Cerebellum (tissue), 4 donors: ENCODE measurements at places on chromosomes 7 and 10. TPM values are rescaled to one million over a fixed set of nuclear protein-coding genes. Genes with fewer than 3 reads are reported as not detected.

- DNase-seq: peak; percentile 7
Observed at GRCh38 chr7:157139111-157139809, 534 bp downstream of the UBE3C start.

DNA sequence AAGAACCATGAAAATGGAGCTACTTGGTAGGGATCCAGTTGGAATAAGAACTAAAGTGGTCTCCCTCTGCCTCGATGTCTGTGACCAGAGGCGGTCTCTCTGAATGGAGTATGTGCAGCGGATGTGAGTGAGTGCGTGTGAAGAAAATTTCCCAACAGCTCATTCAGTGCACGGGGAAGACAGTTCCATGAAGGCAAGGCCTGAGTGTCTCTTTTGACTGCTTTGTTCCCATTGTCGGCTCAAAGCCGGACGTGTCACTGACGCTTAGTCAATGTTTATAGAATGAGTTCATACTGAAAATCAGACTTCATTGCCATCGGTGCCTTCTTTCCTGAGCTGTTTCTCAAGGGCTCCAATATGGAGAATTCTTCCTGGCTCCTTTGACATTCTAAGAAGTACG, 55.3 kb upstream of the GRB10 start:
- DNase-seq: no peak

GRCh38 chr7:48426966-48427555, 255.8 kb downstream of the ABCA13 start:
- no peak for DNase-seq

DNA sequence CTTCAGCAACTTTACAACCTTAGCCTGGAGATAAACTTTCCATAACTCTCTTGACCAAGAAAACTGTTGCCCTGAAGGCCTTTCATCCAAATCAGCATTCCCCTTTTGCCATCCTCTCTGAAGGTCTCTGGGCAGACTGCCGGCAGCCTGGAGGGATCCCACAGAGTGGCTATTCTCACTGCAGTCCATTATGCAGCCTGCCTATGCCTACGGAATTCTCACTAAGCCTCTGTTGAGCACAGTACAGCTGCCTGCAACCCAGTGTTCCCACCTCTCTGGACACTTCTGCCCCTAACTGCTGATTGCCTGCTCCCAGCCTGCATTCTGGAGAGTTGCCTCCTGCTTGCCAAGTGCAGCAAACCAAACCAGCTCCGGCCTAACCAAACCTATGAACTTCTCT, 548.9 kb upstream of the STEAP1 start:
- no peak for DNase-seq

The C10orf105 gene
- total RNA-seq: 1.00 TPM

GRCh38 chr10:94680544-94680943, 3.0 kb upstream of the CYP2C18 start:
- no peak for DNase-seq

DNA sequence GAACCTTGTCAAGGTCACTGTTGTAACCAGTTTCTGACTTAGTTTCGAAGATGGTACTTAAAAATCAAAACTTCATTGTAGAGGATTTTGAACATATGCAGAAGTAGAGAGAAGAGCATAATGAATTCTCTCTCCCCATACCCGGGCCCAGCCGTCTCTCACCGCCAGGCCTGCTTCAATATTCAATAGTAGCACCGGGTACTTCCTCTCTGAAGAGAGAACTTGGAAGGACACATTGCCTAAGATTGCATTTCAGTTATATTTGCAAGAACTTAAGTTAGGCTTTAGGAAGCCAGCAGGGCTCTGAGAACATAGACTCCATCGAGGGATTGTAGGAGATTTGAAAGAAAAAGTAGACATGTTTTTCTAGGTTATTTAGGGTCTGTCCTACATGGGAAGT, 19.1 kb downstream of the LMTK2 start:
- DNase-seq: no peak

GRCh38 chr10:133529576-133529946, 2.4 kb downstream of the CYP2E1 start:
- DNase-seq: no peak

GRCh38 chr10:113907166-113907565, 52.7 kb downstream of the NHLRC2 start:
- DNase-seq: no peak

The EBF3 gene
- total RNA-seq: 185 TPM

DNA sequence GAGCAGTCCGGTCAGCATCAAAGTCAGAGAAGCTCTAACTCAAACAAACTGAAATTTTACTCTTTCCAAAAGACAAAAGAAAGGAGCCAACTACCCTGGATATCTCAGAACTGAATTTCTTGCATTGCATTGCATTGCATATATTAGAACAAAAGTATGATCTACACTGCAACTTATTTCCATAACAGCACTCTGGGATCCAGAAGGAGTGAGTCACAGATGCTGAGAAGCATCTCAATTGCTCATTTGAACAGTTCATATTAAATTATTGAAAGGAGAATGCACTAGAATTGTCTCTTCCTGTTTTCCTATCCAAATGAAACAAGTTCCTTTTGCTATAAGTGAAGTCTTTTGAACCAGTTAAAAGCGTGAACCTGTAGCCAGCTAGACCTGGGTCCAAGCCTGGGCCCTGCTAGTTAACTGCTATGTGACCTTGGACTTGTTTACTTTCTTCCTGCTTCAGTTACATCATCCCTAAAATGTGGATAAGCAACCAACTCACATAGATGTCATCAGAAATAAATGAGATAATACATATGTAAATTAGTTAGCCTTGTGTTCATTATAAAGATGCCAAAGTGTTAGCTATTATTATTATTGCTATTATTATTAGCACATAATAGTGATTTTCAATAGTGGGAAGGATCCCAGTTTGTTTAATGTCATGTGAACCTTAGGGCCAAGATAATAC, 184.1 kb downstream of the CREB5 start:
- DNase-seq: no peak

- no peak for DNase-seq
Observed at GRCh38 chr10:88116971-88117626, 253.7 kb downstream of the PTEN start.

The DNAH11 gene
- 6.9 TPM for total RNA-seq

The CYP2C19 gene
- total RNA-seq: 0.36 TPM

GRCh38 chr7:47536661-47537611, 45.0 kb downstream of the TNS3 start:
- peak; percentile 50 for DNase-seq

DNA sequence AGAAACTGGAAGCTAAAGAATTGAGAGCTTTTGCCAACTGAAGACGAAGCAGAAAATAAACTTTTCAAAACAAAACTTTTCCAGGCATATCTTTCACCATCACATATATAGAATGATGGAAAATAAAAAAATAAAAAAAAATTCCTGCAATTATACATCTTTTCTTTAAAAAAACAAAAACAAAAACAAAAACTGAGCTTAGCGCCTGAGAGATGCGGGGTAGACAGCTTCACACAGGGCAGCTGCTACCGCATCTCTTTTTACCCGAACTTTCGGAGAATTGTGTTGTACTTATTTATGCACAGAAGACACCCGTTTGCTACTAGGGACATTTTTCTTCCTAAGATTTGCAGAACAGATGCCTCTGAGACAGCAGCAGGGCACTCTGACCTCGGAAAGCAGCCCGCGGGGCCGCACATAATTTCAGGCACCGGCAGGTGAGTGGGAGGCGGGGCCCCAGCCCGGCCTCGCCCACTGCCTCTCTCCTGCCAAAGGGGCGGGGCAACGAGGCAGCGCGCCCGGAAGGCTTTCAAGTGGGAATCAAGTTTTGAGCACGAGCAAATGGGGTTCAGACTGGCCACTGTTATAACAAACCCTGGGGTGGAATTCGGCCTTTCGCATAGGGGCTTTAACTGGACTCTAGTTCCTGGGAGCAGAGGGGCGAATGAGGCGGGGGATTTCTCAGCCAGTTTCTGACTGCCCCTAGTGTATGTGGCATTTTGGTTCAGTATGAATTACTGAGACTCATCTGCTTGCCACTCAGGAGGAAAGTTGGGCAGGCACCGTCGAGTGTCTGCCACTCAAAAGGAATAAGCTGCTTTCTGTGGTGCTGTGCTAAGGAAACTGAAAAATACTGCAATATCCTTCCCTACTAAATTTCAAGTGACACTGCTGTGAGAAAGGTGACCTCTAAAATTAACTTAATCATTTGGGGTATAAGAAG, 18.5 kb upstream of the FAM133B start:
- no peak for DNase-seq

The BLNK gene
- total RNA-seq: 0.27 TPM

The VPS37D gene
- total RNA-seq: 14.7 TPM

GRCh38 chr7:127251465-127252376, 1.0 kb downstream of the GRM8 start:
- no peak for DNase-seq

GRCh38 chr7:31553661-31554081, 39.8 kb downstream of the ITPRID1 start:
- DNase-seq: no peak

The ENTPD1 gene
- 12.2 TPM for total RNA-seq

DNA sequence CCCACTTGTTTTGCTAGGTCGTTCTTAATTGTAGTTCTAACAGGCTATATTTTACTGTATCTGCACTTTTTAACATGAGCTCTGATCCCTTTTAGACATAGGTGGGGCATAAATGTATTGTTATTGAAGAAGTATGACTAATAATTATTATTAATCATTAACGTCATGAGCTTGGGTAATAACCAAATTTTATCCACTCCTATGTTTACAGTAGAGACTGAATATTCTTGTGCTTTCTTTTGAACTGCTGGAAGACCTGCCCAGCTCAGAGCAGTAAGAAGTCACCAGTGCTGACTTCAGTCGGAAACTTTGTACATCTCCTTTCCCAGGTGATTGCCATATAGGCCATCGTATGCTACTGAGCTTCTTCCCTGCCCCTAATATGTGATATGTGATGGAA, 18.7 kb downstream of the PKD2L1 start:
- no peak for DNase-seq

The NPFFR1 gene
- total RNA-seq: 0.54 TPM

The DRGX gene
- total RNA-seq: not detected

DNA sequence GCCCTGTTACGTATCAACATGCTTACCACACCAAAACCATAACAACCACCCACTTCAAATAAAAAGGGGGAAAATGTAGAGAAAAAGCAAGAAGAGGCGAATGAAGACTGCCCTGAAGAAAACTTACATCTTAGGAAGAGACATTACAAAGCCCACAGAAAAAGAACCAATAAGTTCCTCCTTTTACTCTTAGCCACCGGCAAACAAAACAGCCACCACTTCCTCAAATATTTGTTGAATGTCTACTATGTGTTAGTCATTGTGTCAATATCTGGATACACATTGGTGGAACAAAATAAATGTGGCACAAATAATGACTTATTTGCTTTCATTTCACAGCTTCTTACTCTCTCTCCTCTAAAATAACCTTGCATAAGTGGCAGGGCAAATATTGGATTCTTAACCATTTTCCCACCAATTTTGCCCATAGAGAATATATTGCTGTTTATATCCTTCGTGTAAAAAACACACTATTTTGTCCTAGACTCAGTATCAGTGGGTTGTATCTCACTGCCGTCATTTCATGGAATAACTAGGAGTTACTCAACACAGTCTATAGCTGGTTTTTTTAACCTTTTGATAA, 106.8 kb downstream of the ANK3 start:
- DNase-seq: no peak

The LBX1 gene
- 1.6 TPM for total RNA-seq

- DNase-seq: peak; percentile 85
Observed at GRCh38 chr10:101032637-101033224, 1.7 kb downstream of the SFXN3 start.

DNA sequence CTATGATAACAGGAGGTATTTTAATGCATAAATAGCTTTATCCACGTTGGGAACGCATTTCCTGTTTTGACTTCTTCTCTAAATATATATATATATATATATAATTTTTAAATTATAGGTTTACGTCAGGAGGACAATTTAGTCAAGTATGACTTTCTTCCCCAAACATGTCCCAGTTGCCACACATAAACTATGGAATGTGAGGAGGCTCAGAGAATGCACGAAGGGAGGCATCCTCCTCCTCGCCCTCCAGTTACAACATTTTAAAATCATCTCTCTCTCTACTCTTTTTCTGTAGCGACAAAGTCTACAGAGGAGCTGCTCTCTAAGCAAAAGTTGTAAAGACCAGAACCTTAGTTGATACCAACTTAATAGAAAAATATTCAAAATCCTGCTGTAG, 106.9 kb upstream of the LYZL1 start:
- no peak for DNase-seq

DNA sequence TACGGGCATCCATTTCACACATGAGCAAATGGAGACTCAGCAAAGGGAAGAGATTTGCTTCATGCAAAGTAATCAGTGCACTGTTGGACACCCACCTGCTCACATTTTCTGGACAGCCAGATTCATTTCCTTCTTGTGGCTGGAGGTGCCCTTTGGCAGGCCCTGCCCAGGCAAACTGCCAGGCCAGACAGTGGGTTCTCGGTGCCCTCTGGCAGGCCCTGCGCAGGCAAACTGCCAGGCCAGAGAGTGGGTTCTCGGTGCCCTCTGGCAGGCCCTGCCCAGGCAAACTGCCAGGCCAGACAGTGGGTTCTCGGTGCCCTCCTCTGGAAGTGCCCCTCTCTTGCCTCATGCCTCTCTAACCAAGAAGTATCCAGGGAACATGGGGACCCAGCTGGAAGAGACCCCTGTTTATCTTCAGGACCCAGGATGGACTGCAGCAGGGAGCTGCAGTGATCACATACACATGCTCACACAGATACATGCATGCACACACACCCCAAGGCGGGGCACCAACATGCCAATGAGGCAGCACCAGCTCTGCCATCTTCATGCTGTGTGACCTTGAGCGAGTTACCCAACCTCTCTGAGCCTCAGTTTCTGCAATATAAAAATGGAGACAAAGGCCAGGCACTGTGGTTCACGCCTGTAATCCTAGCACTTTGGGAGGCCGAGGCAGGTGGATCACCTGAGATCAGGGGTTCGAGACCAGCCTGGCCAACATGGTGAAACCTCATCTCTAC, 67.1 kb downstream of the OAT start:
- DNase-seq: peak; percentile 24

DNA sequence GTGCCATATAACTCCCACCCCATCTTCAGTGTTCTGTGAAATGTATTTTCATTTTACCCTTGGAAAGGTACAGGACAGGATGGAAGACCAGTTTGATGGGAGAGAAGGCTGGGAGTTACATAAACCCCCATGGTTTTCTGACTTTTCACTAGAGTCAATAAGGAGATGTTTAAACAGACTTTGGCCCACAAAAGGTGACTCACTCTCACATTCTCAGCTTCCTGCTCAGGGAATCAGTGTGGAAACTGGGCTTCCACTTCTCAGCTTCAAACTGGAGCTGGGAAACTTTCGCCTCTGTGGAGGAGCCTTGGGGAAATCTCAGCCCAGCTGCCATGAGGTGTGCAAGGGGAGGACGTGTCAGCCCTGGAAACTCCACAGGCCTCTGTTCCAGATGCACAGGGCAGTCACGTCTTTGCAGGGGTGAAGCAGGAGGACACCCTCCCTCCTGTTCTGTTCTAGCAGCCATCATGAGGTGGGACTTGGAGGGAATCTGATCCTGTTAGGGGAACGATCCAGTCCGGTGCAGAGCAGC, 560.5 kb upstream of the GALNT17 start:
- DNase-seq: no peak

GRCh38 chr7:24050991-24051560, 232.9 kb upstream of the NPY start:
- DNase-seq: no peak

The FXYD4 gene
- not detected for total RNA-seq

GRCh38 chr7:148142660-148143248, 447.8 kb upstream of the C7orf33 start:
- DNase-seq: no peak
